Esophagus squamous epithelium (tissue), 5 donors: ENCODE measurements at places on chromosomes 1 and 21.

GRCh38 chr1:53362270-53362669 lies 34.4 kb upstream of the LRP8 start:
- no peak for DNase-seq

GRCh38 chr1:150056407-150056806 lies 11.2 kb upstream of the VPS45 start:
- DNase-seq = no peak

DNA sequence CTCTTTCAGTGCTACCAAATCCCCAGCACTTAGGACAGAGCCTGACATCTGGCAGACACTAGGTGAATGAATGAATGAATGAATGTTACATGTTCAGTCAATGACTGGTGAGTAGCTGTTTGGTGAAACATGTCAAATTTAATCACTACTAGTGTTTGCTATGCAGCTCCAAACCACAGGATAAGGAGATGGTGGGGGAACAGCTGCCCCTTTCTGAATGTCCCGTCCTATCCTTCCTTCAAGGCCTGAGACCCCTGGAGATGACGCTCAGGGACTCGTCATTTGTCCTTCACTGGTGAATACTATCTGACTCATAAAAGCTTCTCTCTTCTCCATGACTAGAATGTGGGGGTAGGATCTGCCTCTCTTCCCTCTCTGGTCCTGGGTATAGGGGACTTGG lies 175.4 kb downstream of the HIVEP3 start:
- DNase-seq = no peak

DNA sequence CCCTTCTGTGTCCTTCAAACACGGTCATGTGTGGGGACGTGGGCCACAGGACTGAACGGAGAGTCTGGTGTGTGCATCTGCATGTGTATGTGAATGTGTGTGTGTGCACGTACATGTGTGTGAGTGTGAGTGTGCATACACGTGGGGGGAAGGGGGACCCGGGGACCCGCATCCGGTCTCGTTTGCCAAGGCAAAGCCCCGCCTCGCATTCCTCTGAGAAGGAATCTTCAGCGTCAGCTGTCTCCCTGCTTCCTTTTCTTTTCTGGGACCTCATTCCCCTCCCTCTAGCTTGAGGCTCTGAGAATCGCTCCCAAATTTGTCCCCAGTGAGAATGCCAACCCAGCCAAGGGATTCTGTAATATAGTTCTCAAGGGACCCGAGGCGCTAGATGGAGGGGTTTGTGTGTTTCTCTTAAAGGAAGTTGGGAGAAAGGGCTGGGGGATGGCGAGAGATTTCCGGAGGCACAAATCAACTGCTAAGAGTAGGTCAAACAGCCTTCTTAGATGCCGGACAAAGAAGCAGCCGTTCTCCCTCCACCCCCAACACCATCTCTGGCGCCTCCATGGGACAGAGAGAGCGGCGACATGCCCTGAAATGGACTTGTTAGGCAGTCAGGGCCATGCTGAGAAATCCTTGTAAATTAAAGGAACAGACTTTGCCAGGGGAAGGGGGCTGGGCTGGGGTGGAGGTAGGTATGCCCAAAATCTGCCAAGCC lies 6.6 kb downstream of the IFFO2 start:
- no peak for DNase-seq

GRCh38 chr1:229410370-229410691 lies 23.6 kb downstream of the ACTA1 start:
- DNase-seq = no peak

DNA sequence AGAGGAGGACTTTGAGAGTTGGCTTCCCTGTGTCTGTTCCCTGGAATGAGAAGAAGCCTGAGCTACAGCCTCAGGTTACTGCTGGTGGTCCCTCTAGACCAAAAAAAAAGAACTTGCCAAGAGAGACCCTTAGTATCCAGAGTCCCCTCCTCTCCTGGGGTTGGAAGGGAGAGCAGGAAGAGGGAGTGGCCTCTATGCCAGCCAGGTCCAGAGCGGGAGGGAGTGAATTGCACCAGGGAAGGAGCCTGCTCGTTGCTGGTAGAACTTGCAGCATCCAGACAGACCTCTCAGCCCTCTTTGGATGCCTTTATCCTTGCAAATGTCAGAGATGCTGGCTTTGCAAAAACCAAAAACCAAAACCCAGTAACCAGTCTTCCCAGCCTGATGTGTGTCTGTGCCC lies 491.3 kb upstream of the VAMP3 start:
- DNase-seq = no peak

- no peak for DNase-seq
These were observed 38.2 kb downstream of the PKNOX1 start for GRCh38 chr21:43012596-43012995.

DNA sequence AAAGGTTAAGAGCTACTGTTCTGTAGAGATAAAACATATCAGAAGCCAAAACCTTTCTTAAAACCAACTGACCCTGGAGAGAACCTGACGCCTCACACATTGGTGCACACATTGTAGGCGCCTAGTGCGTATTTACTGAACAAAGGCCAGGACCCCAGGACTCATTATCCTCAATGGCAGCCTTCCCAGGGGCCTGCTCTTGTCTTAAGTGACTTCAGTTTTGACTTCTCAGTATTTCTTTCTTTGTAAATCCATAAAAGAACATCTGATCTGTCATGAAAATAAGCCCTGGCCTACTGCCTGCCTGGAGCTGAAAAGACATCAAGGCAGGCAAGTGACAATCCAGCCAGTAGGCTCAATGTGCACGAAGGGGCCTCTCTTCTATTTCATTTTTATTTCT lies 27.6 kb downstream of the ABCA4 start:
- no peak for DNase-seq

GRCh38 chr1:167412920-167413319 lies 105.4 kb downstream of the CD247 start:
- no peak for DNase-seq

- no peak for DNase-seq
These were observed 7.5 kb upstream of the TP53BP2 start for GRCh38 chr1:223853275-223853674.

- DNase-seq = no peak
These were observed 21.0 kb downstream of the CD160 start for GRCh38 chr1:145740269-145740668.

- no peak for DNase-seq
These were observed 160.8 kb upstream of the C1orf174 start for GRCh38 chr1:4060850-4061249.

DNA sequence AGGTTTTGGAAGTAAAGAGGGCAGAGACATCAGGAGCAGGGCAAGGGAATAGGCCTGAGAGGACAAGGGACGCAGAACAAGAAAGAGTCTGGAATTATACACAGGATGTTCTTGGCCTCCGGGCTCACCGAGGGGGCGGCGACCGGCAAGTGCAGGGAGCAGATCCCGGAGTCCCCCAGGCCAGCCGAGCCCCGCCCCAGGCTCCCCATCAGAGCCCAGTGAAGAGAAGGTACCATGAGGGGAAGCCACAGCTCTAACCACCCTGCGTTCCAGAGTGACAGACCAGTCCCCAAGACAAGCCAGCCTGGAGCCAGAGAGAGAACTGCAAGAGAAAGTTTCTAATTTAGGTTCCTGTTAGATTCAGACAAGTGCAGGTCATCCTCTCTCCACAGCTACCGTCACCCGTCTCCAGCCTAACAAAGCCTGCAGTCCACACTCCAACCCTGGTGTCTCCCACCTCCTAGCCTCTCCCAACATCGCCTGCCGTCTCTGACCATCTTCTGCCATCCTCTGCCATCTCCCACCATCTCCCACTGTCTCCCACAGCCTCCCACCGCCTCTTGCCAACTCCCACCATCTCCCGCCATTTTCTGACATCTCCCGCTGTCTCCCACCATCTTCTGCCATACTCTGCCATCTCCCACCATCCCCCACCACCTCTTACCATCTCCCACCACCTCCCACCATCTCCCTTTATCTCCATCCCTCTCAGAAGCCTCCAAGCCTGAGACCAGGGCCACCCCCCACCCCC lies 42.5 kb downstream of the CAPN2 start:
- no peak for DNase-seq

GRCh38 chr1:116751621-116752020 lies 2.6 kb upstream of the CD2 start:
- DNase-seq = no peak
